Urinary bladder (tissue), 4 donors: ENCODE measurements at places on chromosomes 12 and 14.

DNA sequence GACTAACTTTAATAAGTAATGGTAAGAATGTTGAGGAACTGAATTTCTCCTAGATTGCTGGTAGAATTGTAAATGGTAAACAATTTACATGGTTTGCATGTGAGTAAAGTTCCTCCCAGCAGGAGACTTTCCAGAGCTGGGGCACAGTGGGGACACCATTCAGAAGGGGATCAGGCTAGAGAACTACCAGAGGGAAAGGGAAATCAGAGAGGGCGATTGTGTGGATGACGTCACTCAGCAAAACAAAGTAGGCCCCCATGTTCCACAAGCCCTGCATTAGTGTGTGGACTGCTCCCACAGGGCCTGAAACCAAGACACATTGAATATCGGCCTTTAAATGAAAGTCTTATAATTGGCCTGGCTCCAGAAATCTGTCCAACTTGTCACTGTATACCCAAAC, 9.5 kb downstream of the RNASE11 start:
- DNase-seq: no peak

DNA sequence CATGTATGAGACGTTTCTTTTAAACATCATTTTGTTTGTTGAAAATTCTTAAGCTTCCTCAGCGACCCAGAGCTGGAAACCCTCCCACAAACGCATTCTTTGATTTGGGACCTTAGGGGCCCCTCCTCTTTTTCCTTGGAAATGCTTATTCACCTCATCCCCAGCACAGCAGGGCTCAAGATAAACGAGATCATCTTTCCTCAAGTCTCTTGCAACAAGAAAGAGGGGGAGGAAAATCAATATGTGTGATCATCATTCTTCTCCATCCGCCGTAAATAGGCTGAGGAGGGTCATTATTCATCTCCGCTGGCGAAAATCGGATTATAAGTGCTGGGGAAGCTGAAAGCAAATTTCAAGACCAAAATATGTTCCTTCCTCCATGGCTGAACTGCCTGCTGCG, 1415.2 kb downstream of the AACS start:
- DNase-seq: no peak

DNA sequence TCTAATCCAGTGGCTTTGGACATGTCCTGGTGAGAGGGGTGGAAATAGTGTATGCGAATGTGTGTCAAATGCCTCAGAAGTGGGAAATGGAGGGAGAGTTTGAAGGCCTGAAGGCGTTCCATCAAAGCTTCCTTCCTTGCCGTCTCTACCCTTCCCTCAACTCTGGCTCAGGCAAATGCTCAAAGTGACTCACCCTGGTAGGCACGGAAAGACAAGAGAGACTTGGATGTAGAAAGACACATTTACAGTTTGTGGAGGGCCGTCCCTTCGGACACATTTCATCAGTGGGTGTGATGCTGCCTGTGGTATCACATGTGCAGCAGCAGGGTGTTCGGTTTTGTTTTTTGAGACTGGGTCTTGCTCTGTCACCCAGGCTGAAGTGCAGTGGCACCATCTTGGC, 36.7 kb downstream of the CHST11 start:
- DNase-seq: no peak

GRCh38 chr12:1791104-1791841, 29.1 kb upstream of the LRTM2 start:
- peak; percentile 45 for DNase-seq

DNA sequence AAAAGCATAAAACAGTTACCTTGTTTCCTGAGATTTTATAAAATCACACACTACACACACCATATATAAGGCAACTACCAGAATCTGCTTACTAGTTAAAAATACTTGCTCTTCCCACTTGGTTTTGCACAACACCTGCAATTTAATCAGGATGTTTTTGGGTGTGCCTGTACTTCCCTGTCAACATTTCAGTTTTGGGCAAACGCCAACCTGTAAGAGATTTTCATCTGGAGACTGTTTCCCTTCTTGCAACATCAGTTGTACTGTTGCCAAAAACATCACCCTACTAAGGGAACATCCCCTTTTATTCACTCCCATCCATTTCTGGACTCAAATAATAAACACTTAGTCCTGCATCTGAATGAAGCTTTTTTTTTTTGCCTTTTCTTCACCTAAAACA, 172.3 kb downstream of the DUSP6 start:
- no peak for DNase-seq

- no peak for DNase-seq
Measured at GRCh38 chr14:90530523-90530922, 133.7 kb downstream of the CALM1 start.

DNA sequence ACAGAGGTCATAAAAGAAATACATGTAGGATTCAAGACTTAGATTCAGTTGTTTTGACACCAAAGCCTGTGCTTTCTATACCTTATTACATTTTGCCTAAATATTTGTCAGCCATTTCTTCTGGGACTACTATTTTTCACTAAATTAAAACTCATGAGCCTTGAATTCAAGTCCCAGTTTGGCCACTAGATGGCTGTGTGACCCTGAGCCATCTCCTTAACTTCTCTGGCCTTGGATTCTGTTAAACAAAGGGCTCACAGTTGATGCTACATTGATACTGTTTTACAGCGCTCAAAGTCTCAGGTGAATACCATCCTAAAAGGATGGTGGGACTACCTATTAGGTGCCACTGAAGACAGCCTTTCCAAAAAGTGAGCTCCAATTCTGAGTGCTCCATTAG, 39.6 kb upstream of the CCDC198 start:
- no peak for DNase-seq

DNA sequence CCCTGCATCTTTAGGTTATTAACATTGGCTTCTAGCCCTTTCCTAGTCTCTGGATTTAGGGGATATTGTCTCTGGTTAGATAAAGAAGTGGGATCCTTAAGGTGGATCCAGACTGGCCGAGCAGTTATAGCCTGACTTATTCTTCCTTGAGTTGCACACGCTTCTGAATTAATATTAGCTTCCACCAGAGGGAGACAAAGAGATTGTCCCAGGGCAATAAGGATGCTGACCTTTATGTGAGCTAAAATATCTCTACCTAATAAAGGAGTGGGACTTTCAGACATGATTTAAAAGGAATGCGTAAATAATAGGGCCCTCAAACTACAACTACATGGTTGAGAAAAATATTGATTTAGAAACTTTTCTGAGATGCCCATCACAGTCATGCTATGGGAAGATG, 139.7 kb downstream of the SLCO1B3 start:
- DNase-seq: no peak

DNA sequence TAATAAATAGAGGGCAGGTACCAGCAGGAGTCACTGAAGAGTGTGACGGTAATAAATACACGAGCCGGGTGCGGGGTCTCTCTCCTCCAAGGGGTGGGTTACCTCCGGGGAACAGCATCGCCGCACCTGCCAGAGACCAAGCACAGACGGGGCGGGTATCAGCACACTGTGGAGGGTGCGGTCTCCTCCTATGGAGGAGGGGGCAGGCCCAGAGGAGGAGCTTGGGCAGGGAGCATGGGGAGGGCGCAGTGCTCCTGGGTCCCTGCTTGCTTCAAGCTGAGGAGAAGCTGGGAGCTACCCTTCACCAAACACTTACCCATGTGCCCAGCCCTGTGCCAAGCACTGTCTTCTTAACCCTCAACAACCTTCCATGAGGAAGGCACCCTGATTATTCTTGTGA, 12.8 kb downstream of the PGF start:
- no peak for DNase-seq

GRCh38 chr14:35632676-35633075, 98.7 kb downstream of the INSM2 start:
- DNase-seq: no peak

GRCh38 chr12:15393037-15393436, 70.7 kb downstream of the PTPRO start:
- DNase-seq: no peak

GRCh38 chr12:27068863-27069262, 13.5 kb downstream of the C12orf71 start:
- no peak for DNase-seq

DNA sequence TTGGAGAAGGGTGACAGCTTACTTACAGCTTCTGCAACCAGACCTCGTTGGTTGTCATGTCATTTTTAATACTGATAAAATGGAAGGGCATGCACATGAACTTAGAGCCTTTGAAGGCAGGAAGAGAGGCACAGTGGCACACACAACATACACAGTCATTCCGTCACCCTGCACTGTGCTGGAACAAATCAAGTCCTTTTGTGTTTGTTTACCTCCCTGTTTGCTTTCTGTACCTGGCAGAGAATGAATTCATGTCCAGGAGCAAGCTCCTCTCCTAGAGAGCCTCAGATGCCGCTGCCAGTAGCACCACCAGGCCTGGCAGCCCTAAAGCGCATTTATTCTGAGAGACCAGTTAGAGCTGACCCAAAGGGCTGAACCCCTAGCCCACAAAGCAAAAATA, 460.3 kb downstream of the EGLN3 start:
- no peak for DNase-seq

GRCh38 chr12:79309039-79309438, 381.7 kb downstream of the PAWR start:
- no peak for DNase-seq

DNA sequence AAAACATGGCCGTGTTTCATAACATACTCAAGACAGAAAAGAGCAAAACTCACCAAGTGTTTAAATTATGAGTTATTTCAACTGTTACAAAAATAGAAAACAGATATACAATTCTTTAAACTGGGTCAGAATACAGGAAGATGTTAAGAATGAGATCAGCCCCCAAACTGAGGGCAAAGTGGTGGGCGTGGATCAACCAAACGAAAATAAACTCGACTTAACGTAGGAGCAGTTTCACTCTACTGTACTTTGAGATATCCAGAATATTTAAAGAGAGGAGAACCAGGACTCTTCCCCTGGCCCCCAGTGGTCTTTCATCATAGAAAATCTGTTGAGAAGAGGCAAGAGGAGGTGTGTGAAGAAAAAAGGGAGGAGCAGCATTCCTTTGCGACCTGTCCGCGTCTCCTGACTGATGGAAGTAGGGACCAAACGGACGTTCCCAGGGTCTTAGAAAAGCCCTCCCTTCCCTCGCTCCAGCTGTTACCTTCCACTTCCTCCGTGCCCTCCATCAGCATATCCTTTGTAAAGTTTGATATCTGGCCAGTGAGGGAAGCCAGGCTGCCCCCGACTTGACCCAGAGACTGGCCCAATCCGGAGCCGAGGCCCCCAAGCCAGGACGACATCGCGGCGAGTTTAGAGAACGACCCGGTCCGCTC, 668 bp downstream of the TRIP11 start:
- peak; percentile 42 for DNase-seq

DNA sequence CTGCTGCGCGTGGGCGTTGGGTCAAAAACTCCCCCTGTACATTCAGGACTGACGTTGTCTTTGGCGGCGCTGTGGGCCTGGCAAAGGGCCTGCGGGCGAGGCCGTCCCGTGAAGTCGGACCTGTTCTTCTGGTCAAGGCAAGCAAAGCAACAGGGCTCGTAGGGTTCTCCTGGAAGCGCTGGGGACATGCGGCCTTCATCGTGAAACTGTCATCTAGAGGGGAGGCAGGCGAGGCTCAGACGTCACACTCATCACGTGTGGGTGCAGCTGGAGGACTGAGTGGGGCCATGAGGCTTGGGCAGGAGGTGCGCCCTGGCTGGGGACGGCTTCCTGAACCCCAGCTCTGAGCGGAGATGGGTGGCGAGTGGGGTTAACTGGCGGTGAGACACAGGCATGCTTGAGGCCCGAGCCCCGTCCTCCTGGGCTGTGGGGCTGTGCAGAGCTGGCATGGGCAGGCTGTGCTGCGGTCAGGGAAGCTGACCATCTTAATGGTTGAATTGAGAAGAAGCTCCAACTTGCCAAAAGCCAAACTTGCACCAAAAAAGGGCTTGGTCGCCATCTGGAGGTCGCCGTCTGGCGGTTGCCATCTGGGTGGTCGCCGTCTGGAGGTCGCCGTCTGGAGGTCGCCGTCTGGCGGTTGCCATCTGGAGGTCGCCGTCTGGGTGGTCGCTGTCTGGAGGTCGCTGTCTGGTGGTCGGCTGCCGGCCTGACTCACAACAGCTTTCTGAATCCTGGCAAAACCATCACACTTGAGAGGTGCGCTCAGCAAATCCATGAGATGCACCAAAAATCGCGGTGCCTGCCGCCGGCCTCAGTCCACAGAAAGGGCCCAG, 66.2 kb downstream of the NOC4L start:
- no peak for DNase-seq

GRCh38 chr14:45650754-45651153, 397.8 kb upstream of the MIS18BP1 start:
- no peak for DNase-seq

- DNase-seq: no peak
Measured at GRCh38 chr12:123131879-123132402, 18.9 kb downstream of the PITPNM2 start.

GRCh38 chr12:52980650-52981423, 25.4 kb upstream of the EIF4B start:
- no peak for DNase-seq

DNA sequence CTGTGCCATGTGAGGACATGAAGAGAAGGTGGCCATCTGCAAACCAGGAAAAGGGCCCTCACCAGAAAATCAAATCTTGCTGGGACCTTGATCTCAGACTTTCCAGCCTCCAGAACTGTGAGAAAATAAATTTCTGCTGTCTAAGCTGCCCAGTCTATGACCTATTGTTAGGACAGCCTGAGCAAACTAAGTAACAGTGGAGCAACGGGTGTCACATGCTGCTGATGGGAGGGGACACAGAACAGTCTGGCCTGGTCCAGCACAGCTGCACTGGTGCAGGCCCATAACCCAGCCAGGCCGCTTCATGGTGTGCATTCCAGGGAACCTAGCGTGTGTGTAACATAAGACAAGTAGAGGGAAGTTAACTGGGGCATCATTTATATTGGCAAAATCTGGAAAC, 42.1 kb downstream of the GRIP1 start:
- DNase-seq: no peak

DNA sequence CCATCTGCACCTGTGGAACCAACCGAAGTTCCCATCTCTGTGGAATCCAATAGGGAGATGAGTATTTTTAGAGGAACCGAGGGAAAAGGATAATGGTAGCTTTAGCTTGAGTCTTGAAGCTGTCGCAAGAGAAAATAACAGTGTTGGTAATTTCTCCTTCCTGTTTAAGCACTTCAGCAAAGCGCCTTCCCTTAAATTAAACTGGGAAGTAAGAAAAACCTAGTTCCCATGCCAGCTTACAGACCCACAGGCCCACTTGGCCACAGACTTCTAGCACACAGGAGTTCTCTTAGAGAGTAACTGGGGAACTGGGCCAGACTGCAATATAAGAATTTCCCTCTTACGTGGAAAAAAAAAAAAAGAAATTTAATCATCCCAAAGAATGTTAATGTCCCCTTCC, 223.8 kb downstream of the EFCAB11 start:
- DNase-seq: no peak

- DNase-seq: no peak
Measured at GRCh38 chr12:105948331-105948730, 190.4 kb downstream of the NUAK1 start.

DNA sequence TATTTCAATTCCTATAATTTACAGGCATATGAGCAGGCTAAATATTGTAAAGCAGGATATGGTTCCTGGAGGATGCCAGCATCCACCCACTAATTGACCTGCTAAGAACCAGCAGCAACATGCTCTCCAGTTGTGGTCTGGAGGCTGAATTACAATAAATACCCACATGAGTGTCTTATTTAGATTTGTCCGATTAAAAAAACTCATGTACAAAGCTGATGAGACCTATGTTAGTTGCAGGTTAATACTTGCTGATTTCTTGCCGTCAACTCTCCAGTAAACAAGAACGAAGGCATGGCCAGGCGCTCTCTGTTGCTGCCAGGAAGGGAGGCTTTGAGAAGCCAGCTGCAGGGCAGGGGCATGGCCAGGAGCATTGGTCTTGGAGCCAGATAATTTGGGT, 169.3 kb upstream of the PRICKLE1 start:
- no peak for DNase-seq
